ENCODE measurements at places on chromosomes 11 and 22.

DNA sequence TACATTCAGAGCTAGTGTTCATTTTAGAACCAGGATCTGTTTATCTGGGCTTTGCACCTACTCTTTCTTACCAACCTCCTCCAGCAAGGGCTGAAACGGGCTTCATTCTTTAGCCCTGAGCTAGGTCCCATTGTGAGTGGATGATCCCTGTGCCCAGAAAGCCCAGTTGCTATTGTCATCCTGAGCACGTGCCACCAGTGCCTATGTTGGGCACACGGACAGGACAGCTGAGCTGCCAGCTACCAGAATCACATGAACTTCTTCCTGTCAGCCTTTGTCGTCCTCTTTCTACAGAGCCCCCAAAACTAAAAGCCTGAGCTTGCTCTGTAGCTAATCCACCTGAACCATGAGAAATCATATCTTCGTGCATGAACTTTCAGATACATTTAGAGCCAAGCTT lies 74.4 kb upstream of the NTM start:
- DNase-seq, result no peak

DNA sequence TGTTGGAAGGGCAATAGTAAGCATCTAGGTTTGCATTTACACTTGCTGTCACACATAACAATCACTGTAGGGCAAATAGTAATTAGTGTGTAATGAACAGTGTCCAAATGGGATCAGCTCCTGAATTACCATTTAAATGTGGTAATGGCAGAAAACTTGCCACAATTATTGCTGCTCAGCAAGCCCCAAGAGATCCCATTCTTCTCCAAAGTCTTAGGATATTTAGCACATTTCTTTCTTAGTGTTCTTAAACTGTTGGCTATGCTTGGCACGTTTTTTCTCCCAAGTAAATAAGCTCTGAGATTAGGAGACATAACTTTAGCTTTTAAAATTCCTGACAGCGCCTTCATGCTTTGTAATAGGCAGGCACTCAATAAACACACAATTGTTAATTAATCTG lies 1037.0 kb downstream of the DLG2 start:
- no peak for DNase-seq

- DNase-seq, result no peak
These were observed 18.2 kb downstream of the SBF1 start for GRCh38 chr22:50456466-50457234.

DNA sequence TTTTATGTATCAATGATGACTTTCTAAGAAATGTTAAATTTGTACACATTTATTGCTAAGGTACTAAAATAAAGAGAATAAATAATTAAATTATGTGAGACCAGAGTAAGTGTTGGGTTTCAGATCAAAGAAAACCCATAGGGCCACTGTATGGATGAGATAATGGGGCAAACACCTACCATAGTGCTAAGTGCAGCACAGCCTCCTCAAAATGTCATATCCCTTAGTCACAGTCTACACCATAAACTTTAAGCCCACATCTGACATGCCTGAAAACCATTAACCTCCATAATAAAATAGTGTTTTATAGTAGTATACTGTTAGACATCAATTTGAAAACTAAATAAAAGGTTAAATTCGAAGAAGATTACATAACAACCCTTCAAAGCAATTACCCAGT lies 37.5 kb downstream of the SESN3 start:
- peak; percentile 27 for DNase-seq

DNA sequence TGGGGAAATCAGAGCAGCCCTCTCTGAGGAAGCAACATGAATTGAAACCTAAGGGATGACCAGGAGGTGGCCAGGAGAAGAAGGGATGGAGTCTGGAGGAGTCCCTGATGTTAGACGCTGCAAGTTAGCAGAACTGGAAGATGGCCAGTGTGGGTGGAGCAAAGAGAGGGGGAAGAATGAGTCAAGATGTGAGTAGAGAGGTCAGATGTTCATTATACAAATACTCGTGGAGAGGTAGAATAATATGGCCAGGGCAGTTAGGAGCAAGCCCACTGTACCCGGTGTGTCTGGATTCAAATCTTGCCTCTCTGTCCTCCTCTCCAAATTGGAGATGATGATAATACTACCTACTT lies 242.0 kb downstream of the TENM4 start:
- DNase-seq, result no peak

All from NCI-H1930 (cell line).